ENCODE measurements at places on chromosomes 6 and 20.

- peak; percentile 60 for DNase-seq
Measured at GRCh38 chr6:332671-333070, 40.4 kb downstream of the DUSP22 start.

- DNase-seq = peak; percentile 70
Measured at GRCh38 chr6:121828146-121828886, 392.9 kb downstream of the GJA1 start.

DNA sequence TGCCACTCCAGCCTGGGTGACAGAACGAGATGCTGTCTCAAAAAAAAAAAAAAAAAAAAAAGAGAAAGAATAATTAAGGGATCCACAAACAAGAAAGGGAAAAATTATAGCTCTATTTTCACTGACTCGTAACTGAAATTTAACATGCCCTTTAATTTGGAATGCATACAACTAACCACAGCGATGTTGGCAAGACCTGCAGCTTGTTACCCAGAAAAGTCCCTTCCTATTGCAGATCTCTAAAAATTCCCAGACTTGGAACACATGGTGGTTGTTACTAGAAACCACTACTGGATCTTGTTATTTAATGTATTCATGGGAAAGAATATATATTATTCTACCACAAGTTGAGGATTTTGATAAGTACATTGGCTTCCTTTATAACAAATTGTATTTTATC lies 27.8 kb upstream of the SMIM28 start:
- DNase-seq = peak; percentile 79

DNA sequence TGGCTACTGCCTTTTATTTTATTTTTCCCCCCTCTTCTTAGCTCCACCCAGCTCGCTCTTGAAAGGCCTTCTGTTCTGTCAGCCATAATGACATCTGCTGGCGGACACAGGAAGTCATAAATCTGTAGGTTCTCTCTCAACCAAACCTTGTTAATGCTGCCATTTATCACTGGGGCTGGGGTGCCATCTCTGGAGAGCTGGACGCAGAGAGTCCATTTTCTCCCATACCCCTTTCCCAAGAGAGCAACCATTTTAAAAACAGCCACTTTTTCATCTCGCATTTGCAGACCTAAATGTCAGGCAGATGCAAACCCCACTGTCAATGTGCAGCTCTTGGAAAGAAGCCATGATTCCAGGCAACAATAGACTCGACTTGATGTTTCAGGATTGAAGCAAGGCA lies 13.0 kb upstream of the TSHZ2 start:
- DNase-seq = no peak

- peak; percentile 42 for DNase-seq
Measured at GRCh38 chr20:58511861-58512260, 3.3 kb downstream of the APCDD1L start.

DNA sequence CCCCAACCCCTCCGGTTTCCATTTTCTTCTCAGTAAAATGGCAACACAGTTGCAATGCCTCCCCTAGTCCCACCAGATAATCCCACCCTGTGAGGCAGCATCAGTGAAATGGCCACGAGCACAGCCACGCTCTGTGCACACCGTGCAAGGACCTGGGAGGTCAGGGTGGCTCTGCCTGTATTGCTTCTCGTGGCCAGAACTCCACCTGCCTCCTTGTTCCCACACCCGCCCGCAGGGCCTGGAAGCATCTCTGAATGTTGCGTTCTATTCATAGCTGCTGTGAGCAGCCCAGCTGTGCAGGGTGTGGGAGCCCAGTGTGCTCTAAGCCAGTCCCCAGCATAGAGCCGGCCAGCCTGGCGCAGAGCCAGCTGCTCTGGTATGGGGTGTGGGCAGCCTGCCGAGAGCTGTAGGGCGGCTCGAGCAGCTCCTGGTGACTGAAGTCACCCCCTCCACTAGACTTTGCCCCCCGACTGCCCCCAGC lies 161.1 kb downstream of the DLL1 start:
- no peak for DNase-seq

GRCh38 chr6:132190097-132190814 lies 211.0 kb downstream of the MOXD1 start:
- peak; percentile 35 for DNase-seq

GRCh38 chr6:16901782-16902181 lies 140.5 kb upstream of the ATXN1 start:
- DNase-seq = peak; percentile 79

- DNase-seq = peak; percentile 60
Measured at GRCh38 chr20:12053353-12053752, 135.7 kb downstream of the BTBD3 start.

DNA sequence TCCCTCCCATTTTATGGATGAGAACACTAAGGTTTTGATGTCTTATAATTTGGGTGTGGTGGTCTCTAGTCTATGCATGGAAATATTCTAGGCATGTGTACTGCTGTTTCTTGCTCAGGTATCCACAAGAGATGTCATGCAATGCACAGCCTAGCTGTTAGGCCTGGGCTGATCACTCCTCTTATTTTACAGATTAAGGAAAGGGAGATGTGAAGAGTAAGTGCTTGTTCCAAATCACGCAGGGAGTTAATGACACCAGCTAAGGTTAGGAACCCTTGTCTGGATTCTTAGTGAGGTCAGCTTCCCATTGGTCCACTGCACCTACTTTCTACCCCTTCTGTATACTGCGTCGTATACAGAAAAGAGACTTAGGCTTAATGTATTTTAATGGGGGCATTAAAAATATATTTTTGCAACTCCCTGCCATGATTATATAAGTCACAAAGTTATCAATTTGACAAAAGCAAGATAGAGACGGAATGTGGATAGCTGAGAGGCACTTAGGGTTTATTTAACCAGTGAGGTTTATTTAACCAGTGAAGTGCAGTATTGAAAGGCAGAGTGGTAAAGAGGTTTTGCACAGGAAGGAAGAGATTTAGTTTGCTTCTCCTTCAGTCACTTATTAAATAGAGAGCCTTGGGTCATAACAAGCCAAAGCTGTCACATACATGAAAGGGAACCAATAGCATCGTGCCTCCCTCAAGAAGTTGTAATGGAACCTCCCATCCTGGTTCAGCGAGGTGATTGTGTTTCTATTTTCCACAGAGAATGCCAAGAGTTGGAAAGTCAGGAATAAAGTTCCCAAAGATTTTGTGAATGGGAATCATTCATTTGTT lies 95.0 kb upstream of the FAM184A start:
- no peak for DNase-seq

GRCh38 chr6:90386399-90387382 lies 90.0 kb upstream of the BACH2 start:
- no peak for DNase-seq

GRCh38 chr6:53615633-53616449 lies 49.7 kb downstream of the KLHL31 start:
- peak; percentile 33 for DNase-seq

DNA sequence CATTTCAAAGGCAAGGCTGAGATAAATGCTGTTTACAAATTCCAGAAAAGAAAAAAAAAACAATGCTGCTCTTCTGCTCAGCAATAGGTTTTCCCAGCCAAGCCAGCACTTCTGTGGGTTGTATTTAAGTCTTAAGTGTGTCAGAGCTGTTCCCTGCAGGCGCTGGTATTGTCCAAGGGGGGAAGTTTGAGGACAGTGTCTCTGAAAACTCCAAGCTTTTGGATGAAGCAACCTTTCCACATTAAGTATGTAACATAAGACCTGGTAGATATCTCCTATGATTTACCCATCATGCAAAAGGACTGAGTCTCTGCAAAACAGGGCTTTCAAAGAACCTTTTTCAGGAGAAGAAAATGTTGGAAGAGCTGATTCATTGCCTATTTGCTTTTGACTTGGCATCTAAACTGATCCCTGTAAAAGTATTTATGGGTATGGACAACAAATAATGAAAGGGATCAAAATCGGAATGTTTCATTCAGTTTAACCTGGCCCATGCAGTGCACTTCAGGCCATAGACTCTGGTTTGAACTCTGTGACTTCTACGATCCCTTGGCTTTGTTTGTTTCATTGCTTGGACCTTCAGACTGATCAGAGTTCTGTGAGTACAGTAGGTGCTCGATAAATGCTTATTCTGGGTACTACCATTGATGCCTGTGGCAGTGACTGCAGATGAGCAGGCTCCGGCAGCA lies 16.1 kb upstream of the PLG start:
- DNase-seq = no peak

DNA sequence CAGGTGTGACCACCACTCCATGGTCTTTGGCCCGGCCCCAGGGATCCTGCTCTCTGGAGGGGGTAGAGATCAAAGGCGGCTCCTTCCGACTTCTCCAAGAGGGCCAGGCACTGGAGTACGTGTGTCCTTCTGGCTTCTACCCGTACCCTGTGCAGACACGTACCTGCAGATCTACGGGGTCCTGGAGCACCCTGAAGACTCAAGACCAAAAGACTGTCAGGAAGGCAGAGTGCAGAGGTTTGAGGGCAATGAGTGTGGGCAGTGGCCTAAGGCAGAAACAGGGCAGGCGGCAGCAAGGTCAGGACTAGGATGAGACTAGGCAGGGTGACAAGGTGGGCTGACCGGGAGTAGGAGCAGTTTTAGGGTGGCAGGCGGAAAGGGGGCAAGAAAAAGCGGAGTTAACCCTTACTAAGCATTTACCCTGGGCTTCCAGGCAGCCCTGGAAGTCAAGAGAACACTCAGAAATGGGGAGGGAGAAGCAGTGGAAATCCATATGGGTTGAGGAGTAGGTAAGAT lies 533 bp downstream of the CFB start:
- no peak for DNase-seq

GRCh38 chr20:63923651-63924050 lies 28.7 kb downstream of the DNAJC5 start:
- DNase-seq = no peak

GRCh38 chr20:35091816-35092523 lies 637 bp downstream of the TRPC4AP start:
- DNase-seq = peak; percentile 18

DNA sequence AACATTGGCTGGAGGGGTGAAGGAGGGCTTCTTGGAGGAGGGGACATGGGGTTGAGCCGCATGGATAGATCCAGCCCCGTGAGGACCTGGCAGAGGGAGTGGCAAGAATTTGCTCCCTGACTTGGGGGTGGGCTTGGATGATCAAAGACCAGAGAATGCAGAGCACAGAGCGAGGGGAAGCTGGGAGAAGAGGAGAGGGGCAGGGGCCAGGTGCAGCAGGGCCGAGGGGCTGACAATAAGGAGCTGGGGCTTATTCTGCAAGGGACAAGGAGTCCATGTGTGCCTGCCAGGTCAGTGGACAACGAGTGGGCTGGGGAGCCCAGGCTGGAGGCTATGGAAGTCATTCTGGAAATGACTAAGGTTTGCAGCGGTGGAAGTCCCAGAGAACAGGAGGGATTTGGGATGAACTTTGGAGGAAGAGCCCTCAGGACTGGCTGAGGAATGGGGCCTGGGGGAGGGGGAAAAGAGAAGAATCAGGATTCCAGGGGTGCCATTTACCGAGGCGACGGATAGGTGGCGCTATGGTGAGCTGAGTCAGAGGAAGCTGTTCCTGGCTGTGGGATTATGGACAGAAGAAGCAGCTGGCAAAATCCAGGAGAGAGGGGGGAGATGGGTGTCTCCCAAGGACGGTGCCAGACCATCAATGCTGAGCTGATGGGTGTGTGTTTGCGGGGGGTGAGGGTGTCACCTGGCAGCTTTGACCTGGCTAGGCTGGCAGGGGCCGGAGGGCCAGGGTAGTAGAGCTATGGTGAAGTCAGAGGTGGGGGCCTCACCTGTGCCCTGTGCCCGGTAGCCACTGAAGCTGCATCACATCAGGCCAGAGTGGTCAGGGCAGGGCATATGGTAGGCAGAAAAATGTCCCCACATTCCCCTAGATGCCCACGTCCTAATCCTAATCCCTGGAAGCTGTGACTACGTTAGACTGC lies 7.8 kb downstream of the KCNG1 start:
- peak; percentile 61 for DNase-seq

DNA sequence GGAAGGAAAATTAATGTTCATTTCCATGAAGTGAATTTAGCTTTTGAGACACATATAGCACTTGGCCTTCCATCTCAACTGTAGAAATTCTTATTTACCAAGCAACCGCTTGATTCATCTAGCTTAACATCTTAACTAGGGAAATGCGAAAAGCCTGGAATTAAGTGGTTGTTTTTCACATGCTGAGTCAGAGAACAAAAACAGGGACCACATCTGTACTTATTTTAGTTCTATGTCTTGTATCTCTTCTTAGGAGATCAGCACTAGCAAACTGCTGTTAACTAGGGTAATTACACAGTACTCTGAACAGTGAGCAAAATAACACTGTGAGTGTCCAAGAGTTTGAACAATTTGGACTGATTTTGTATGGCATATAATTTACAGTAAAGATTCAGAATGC lies 590.9 kb upstream of the NRSN1 start:
- DNase-seq = no peak

GRCh38 chr6:15305496-15305895 lies 59.6 kb downstream of the JARID2 start:
- DNase-seq = no peak

DNA sequence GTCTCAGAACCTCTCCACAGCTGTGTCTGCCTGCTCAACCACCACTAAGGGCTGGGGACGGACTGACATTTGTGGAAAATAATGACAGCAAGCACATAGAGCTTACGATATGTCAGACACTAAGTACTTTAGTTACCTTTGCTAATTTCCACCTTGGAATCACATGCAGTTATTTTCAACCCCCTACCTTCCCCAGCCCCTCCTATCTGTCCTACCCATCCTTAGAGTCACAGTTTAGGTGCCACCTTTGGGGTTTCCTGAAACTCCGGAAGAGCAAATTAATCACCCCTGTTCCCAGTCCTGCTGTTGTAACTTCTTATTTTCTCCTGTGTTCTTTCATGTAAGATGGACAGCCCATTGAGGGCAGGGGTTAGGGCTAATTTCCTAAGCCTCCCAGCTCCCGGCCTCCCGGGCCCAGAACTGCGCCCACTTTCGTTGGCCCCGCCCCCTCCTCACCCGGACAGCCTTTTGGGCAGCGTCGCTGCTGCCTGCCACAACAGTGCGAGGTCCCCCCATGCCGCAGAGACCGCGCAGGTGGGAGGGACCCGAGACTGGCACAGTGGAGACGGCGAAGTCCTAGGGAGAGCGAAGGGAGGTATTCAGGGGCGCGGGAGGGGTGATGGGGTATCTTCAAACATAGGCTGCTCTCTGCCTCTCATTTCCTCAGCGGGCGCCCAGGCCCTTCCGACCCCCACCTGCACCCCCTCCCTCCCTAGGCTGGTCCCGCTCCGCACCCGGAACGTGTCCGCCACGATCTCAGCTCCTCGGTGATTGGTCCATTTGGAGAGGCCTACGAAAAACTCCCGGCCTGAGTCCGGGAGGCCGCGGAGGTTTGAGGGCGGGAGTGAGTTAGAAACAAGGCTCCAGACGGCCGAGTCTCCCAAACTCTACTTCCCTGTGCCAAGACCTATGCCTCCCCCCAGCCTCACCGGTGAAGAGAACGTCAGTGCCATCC lies 1.1 kb downstream of the DDAH2 start:
- no peak for DNase-seq

GRCh38 chr6:138724015-138724414 lies 49.6 kb upstream of the CCDC28A start:
- DNase-seq = peak; percentile 1

- DNase-seq = no peak
Measured at GRCh38 chr20:58044931-58045555, 183.4 kb downstream of the ANKRD60 start.

Measured in AG10803 (cell line).